ENCODE measurements at places on chromosomes 5 and 9.

DNA sequence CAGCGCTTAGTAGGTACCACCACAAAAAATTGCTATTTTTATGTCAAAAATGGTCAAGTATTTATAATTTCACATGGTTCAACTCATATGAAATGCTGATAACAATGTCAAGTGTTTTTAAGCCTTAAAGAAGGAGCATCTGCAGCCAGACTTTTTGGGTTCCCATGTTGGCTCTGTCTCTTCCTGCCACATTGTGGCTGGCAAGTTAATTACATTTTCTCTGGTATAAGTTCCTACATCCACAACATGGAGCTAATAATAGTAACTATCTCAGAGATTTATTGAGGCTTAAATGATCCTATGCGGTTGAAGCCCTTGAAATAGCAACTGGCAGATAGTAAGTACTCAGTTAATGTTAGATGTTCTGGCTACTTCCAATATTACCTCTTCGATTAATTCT, 5.4 kb downstream of the ATP10B start:
- no peak for DNase-seq

GRCh38 chr9:8052991-8053390, 253.4 kb upstream of the DMAC1 start:
- DNase-seq, result no peak

GRCh38 chr5:95975703-95976102, 14.1 kb upstream of the ELL2 start:
- no peak for DNase-seq

DNA sequence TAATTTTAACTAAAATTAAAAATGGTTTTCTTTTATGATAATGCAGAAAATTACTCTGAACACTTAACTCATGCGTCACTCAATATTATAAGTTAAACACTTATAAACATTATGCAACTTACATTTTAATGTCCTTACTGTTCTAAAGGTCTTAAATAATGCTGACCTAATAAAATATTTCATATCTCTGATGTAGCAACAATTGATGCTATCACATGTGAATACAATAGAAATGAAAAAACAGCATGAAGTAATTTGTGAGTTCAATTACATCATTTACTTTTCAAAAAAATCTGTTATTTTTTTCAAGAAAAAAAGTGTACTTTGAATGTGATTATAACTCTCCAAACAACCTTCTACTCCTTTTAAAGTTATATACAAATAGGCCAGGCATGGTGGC, 26.4 kb upstream of the REEP5 start:
- no peak for DNase-seq

DNA sequence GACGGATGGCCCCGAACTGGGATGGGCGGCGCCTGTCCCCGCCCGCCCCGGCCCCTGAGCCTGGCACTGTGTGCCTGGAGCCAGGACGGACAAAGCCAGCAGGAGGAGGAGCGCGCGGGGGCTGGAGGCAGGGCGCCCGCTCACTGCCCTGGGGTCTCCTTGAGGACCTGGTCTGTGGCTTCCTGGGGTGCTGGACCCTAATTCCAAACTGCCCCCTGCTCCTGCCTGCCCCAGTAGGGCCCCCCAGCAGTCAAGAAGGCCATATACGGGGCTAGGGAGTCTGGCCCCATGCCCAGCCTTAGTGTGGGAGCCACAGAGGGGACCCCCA, 29.2 kb upstream of the RXRA start:
- DNase-seq, result no peak

GRCh38 chr5:74772359-74772758, 5.3 kb downstream of the NSA2 start:
- DNase-seq, result no peak

DNA sequence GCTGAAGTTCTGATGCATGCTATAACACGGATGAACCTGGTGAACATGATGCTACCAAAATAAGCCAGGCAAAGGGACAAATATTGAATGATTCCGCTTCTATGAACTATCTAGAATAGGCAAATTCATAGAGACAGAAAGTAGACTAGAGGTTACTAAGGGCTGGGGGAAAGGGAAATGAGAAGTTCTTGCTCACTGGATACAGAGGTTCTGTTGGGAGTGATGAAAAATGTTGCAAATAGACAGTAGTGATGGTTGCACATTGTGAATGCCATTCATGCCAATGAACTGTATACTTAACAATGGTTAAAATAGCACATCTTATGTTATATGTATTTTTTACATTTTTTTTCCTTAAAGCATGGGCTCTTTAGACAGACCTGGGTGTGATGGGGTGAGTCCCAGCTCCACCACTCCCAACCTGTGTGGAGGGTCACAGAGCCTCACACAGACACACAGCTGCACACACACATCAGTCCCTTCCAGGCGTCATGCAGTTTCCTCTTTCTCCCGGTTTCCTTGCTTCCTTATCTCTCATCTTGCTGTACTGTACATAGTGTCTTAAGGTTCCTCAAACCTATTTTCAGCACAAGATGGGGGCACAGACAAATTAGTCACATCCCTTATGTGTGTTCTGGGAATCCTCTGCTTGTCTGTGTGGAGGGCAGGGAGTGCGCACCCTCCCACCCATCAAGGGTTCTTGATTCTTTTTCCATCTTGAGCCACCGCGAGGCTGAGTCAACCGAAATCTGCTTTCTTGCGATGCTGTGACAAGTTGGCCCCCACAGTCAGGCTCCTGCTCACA, 192.9 kb downstream of the CRB2 start:
- DNase-seq, result peak; percentile 1

GRCh38 chr9:93194641-93195040, 10.7 kb downstream of the WNK2 start:
- no peak for DNase-seq

DNA sequence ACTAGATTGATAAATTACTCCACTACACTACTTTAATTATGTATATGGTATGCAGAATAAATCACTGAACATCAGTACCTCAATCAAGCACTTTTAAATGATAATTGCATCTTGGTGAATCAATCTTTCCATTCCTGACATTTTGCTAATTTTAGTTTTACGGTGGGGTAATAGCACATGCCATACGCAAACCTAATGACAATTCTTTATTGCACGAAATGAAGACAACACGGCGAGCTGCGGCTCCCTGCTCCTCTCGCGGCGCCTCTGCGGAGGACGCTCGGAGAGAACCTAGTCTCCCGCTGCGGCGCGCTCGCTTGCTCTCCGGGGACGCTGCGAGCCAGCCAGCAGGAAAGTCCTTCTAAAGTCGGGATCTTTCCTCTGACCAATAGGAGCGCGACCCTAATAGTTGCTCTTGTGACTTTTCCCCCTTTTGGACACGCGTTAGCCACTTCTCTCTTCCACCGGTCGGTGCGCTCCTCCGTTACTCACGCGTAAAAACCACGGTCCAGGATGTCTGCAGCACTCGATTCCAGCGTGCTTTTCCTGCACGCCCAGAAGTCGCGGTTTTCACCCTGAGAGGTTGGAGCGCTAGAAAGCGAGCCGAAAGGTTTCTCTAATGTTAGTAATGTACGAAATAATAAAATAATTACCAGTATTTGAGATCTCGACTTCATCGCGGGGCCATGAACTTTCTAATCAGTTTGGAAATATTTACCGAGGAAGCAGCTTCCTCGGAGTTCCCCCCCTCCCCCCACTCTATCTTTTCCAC, 1.0 kb upstream of the MEF2C start:
- no peak for DNase-seq

- no peak for DNase-seq
These were observed at the start of gene LIX1 for GRCh38 chr5:97142521-97143254. TSS of gene LIX1 (minus strand) at chr5:97142611. CDS start at chr5:97142576, 35 bp downstream.

All from stimulated activated CD8-positive, alpha-beta memory T cell treated with anti-CD3 and anti-CD28 coated beads, Interleukin-4, amount 100 ng/mL, for 4 hours (primary cell).